Osteoblast (primary cell): ENCODE measurements at places on chromosomes 7 and 10.

DNA sequence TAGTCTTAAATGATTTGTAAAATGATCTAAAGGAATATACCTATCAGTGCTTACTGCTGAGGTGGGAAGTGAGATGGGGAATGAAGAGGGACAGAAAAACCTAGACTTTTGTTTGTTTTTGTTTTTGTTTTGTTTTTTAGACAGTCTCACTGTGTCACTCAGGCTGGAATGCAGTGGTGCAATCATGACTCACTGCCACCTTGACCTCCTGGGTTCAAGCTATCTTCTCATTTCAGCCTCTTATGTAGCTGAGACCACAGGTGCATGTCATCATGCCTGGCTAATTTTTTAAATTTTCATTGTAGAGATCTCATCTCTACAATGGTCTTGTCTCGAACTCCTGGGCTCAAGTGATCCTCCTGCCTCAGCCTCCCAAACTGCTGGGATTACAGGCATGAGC lies 116.4 kb upstream of the SEM1 start:
- no peak for DNase-seq

DNA sequence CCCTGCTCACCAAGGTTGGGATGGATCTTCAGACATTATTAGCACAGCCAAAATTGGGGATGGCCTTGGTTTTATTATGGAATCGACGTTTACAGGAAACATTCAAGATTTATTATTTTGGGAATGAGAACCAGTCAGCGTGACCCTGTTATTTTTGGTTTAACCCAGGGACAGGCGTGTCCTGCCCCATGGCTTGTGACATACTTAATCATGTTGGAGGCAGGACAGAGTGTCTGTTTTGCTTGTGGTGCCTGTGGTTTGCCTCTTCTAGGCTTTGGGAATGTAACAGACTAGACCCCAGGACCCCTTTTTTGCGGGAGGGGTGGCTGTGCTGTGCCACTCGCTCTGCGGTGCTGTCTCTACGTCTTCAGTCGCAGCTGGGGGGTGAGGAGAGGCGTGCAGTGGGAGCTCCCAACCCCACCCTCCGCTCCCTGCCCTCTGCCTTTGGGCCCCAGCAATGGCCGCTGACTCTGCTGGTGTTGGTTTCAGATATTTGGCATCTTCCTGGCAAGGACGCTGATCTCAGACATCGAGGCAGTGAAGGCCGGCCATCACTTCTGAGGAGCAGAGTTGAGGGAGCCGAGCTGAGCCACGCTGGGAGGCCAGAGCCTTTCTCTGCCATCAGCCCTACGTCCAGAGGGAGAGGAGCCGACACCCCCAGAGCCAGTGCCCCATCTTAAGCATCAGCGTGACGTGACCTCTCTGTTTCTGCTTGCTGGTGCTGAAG lies 20.1 kb upstream of the SH2D4B start:
- DNase-seq = peak; percentile 69

DNA sequence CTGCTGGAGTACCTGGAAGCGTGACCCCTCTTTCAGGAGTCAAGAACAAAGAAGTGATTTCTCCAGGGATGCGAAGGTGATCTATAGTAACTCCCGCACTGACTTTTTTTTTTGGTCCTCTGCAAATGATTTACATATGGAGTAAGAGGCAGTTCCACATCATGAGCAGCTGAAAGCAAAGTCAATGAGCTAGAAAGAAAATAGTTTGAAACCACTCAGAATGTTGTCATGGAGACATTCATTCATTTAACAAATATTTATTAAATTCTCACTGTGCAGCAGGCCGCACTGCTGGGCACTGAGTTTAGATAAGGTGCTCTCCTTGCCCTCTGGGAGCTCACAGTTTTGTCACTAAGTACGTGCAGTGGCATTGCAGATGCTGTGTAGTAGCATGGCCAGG lies 206.7 kb downstream of the CAMK1D start:
- DNase-seq = no peak

GRCh38 chr7:112182749-112183148 lies 23.4 kb downstream of the DOCK4 start:
- peak; percentile 25 for DNase-seq

DNA sequence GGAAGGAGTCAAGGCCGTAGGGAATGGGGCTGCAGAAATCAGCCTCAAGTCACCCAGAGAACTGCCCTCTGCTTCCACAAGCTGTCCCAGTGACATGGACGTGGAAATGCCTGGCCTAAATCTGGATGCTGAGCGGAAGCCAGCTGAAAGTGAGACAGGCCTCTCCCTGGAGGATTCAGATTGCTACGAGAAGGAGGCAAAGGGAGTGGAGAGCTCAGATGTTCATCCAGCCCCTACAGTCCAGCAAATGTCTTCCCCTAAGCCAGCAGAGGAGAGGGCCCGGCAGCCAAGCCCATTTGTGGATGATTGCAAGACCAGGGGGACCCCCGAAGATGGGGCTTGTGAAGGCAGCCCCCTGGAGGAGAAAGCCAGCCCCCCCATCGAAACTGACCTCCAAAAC lies 50.2 kb upstream of the PDCD4 start:
- no peak for DNase-seq

GRCh38 chr7:44673324-44673723 lies 66.9 kb downstream of the OGDH start:
- DNase-seq = no peak

DNA sequence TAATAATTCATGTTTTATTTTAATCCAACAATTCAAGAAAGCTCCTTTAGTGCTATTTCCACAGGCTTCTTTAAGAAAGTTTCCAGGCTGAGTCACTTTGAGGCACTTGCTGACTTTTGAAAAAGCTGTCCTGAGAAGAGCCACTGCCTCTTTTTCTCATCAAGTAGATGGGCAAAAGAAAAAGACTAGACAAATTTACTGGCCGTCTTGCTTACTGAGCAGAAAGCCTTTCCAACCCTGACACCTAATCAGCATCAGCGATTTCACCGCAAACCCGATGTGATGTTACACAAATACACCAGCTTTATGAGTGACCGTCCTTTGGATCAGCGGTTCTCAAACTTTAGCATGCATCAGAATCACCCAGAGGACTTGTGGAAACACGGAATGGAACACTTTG lies 24.3 kb downstream of the CTTNBP2 start:
- DNase-seq = no peak

- peak; percentile 92 for DNase-seq
These were observed 23.4 kb downstream of the CAMK2G start for GRCh38 chr10:73850863-73851461.

GRCh38 chr7:25672496-25672895 lies 444.2 kb upstream of the NPVF start:
- DNase-seq = no peak

GRCh38 chr10:92572362-92573090 lies 1.4 kb downstream of the IDE start:
- DNase-seq = no peak

DNA sequence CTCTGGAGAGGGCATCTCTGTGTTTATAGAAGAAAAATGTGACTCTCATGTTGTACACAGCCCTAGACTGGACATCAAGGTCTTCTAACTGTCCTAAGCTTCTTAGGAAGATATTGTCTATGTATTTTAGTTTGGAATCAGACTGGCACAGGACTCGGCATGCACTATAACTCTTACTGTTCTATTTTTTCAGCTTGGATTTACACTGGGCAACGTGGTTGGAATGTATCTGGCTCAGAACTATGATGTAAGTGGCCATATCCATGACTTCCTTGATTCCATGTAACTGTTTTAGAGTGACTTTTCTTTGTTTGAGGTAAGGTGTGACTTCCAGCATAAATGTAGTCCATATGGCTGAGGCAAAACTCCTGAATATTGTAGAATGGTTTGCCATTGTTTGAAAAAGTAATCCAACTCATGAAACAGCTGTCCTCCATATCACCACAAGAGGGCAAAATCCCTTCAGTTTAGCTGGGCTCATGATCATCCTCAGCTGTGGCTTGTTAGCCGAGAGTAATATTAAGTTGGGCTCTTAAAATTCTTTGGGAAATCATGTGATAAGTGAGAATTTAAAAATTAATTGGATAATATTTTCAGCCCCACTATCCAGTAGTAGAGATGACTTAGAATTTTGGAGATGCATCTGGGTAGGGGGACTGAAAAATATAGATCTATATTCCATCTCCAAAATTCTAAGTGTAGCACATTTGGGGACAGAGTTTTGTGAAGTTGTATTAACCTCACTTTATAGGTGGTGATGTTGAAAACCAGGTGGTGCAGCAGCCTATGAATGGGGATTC lies 10.4 kb downstream of the STMP1 start:
- peak; percentile 53 for DNase-seq

DNA sequence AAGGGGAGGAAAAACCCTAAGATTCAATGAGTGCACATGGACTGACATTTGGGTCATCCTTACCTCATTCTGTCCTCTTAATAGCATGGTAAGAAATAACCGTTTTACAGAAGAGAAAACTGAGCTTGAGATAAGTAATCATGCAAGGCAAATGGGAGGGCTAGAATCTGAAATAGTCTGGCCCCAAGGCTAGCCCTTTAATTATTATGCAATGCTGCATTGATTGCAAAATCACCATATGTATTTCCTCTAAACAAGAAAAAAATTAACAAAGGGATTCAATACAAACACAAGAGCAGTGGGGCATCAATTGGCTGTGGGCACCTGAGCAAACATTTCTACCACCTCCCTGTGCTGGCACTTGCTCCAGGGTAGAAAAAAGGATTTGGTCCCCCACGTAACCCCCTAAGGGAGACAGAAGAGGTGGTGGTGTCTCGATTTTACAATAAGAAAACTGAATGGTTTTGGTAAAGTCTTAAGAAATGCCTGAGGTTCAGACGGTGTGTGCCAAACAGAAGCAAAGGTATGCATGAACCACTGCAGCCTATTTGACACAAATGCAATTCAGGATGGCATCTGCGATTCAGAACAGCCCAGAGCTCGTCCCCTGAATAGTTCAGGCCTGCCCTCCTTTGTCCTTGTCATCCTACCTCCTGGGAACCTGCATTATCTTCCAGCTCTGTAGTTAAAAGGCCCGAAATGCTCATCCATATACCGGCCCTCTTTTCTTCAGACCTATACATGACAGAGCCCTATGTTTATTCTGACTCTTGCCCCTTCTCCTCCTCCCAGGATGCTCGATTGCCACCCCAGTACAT lies 23.6 kb downstream of the PIP4K2A start:
- DNase-seq = no peak

DNA sequence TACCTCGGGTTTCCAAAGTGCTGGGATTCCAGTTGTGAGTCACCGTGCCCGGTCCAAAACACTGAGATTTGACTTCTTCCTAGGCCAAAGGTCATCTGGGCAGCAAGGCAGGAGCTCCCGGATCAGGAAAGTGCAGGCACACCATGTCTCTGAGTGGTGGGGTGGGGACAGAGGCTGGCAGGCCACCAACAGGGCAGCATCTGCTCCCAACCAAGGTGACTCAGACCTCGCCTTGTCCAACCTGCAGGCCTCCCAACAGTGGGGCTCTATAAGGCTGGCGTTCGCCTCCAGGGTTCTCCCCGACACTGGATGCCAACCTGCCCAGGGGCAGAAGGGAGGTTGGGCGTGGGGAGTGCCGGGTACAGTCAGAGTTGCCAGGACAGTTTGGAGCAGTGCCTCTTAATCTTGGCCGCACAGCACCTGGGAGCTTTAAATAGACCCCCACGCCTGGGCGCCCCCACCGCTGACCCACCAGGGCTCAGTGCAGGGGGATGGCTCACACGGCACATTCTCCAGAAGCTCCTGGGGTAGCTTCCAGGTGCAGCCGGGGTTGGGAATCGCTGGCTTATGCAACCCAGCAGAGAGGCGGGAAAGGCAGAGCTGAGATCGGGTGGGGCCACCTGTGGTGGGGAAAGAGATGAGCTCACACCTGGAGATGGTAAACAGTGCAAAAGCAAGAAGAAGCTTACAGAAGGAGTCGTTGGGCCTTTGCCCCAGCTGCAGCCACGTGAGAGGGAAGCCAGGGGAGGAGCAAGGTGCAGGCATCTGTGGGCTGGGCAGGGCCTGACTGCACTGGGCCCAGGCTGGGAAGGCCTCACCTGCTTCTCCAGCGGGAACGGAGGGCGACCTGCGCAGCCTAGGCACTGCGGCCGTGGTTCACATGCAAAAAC lies 10.9 kb downstream of the CALML5 start:
- peak; percentile 58 for DNase-seq

- no peak for DNase-seq
These were observed 27.9 kb upstream of the AOAH start for GRCh38 chr7:36752026-36752711.

DNA sequence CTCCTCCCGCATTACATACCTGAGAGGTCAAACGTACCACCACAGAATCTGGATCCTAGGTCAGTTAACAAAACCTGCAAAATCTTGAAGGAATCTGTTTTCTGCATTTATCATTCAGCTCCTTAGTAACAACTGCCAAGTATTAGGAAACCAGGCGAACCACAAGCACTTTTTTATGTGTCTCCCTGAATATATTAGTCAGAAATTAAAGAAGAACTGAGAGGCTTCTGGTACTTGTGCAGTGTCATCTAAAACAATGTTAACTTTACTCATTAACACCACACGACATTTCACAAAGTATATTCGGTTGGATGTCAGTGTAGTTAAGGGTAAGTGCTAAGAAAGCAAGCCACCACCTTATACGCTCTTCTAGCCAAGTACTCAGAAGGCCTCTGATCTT lies 2.5 kb downstream of the CCDC6 start:
- DNase-seq = no peak

- DNase-seq = no peak
These were observed 30.6 kb upstream of the GALNTL5 start for GRCh38 chr7:151925446-151926335.

DNA sequence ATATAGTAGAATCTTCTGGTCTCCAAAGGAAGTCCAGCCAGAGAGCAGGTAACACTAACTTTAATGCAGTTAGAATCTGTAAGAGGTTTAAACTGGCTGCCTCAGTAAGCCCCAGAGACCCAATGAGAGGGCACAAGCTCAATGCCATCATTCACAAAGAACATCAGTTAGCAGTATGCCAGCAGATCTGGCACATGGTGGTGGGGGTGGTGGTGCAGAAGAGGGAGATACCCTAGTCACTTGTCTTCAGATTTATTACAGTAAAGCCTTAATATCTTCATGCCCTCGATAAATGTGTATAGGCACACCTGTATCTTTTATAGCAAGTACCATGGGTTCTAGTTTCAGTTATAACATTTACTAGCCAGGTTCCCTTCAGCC lies 86.2 kb downstream of the SORBS1 start:
- DNase-seq = no peak

DNA sequence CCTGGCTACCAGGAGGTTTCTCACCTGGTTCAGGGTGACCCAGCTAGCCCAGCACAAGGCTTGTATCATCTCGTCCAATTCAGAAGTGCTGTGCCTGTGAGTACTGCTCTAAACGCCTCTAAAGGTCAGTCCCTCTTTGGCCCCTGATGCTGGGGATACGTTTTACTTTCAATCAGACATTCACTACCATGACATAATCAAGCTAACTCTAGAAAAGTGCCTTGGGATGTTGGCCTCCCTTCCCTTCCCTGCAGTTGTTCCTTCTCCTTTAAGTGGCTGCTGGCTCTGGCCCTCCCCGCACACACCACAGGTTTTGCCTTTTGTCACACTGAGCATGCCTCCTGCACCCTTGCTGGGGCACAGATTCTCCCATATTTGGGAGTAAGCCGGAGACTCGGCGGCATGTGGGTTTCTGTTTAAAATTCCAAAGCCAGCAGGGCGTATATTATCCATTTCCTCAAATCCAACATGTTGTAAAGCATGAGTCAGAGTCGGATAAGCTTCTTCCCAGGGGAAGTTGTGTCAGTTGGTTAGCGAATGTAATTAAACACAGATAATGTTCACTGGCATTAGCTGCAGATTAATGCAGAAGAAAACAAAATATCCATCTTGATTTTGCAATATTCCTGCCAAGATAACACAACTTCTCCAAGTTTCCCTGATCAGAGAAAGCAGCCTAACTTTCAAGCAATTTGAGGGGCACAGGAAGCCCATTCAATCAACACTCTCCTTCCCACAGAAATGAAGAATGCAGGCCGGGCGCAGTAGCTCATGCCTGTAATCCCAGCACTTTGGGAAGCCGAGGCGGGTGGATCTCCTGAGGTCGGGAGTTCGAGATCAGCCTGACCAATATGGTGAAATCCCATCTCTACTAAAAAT lies 31.8 kb upstream of the VCL start:
- peak; percentile 91 for DNase-seq
